ENCODE measurements at places on chromosomes 12 and 14.

- DNase-seq: no peak
Observed at GRCh38 chr12:1859643-1860042, 39.3 kb downstream of the LRTM2 start.

GRCh38 chr12:110585231-110585799, 2.2 kb upstream of the PPTC7 start:
- DNase-seq: peak; percentile 68

DNA sequence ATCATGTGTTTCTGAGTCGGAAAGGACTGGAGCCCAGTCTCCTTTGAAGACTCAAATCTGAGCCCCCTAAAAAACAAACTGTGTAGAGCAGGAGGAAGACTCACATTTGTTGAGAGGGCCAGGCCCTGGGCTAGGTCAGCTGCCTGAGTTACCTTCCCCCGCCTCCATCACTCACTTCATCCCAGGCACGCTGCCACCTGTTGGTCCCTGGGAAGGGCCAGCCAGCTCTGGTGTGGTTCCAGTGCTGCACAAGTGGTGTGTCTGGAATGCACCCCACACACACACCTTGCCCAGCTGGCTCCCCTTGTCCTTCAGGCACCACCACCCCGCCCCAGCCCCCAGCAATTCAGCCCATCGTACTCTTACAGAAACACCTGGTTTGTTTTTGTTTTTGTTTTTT, 9.0 kb downstream of the MVK start:
- no peak for DNase-seq

DNA sequence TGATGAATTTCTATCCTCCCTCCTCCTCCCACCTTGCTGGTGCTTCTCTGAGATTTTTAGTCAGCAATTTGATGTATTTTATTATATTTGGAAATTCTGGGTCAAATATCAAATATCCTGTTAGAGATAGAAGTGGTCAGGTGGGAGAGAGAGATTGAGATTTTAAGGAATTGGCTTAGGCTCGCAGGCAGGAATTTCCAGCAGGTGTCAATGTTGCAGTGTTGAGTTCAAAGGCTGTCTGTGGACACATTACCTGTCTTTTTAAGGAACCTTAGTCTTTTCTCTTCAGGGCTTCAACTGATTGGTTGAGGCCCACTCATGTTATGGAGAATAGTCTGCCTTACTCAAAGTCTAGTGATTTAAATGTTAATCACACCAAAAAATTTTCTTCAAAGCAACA, 457.3 kb downstream of the FLRT2 start:
- no peak for DNase-seq

Measured in activated naive CD4-positive, alpha-beta T cell treated with anti-CD3 and anti-CD28 coated beads, Interleukin-2, amount 10 ng/mL, durations not matched to agents 7 days and 5 days (primary cell).